ENCODE measurements at places on chromosomes 4 and X.

DNA sequence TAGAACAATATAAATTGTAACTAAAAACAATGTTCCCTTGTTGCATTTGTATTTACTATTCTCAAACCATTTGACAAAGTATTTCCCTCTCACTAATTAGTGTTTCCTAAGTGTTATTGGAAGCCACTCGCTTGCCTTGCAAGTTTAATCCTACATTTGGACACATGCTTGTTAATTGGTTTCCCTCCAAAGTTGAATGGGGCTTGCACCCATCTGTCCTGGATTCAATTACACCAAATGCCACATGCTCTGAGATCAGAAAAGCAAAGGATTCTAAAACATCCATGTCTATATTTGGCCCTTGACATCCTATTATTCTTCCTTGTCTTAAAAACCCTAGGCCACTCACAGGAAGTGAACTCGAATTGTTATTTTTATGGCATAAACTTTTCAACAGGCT lies 146.6 kb downstream of the AMELX start:
- no peak for DNase-seq

GRCh38 chrX:23575281-23575680 lies 92.0 kb upstream of the PRDX4 start:
- no peak for DNase-seq

DNA sequence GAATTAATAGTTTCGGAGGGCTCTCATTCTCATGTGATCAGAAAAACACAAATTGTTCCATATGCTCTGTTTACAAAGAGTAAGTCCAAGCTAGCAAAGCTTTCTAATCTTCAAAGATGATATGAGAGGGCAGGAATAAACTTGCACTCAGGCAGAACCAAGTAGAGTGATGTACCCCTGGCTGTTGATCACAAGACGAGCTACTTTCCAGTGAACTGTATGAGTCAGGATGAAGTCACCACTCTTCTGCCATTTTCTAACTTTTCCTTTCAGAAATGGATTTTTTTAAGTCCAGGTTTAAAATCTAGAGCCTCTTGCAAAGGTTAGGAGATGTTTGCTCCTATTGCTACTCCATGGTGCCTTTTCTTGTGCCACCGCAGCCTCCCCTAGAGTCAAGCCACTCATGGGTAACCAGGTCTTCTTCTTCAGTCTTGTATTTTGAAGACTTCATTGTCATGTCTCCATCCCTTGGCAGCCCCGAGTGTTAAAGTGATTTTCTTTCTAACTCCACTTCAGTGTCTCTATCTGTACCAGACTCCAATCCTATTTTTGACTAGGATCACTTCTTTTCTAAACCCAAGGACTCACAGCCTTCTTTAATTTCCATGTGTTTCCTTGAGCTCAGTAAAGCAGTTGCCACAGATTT lies 171.9 kb upstream of the GALNT7 start:
- no peak for DNase-seq

DNA sequence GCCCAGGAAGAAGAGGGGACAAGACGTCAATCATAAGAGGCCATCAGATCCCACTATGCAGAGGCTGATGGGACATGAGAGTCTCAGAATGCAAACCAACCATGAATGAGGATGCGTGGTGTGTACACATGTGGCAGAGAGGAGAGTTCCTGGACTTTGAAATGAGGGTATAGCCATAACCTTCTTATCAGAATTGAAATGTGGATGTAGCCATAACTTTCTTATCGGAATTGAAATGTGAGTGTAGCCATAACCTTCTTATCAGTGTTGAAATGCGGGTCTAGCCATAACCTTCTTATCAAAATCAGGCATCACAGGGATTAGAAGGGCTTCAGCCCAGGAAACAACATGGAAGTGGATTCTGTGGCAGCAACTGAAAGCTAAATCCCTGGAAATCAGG lies 415.5 kb upstream of the FAT1 start:
- no peak for DNase-seq

- DNase-seq: no peak
Observed at GRCh38 chrX:17805120-17805519, 56.0 kb downstream of the RAI2 start.

DNA sequence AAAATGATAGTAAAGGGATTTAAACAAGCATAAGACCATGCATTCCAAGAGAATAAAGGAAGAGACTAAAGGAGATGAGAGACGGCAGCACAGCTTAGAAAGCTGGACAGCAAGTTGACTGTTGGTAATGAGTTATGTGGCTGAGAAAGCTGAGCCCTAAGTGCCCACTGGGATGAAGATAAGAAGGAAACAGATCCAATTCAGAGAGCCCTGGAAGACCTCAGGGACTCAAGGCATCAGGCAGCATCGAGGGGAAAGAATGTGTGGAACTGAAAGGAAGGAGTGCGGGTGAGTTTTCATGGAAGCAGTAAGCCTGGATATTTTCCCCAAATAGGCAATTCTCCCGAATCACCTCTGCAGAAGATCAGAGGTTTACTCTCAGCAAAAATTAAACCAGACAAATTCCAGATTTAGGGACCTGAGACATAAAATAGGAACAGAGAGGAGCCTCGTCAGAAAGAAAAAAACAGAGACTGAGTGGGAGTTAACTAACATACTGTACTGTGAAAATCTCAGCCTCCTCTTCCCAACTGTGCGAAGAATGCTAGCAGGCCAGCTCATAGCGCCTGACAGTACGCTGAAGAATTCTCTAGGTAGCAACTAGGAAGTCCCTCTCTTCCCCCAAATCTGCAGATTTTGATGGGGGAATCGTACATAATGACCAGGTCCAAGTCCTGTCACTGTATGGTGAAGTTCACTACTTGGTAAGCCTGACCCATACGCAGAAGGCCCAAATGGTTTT lies 187.7 kb upstream of the TAPT1 start:
- no peak for DNase-seq

GRCh38 chr4:151987606-151988005 lies 226.8 kb upstream of the GATB start:
- DNase-seq: no peak

DNA sequence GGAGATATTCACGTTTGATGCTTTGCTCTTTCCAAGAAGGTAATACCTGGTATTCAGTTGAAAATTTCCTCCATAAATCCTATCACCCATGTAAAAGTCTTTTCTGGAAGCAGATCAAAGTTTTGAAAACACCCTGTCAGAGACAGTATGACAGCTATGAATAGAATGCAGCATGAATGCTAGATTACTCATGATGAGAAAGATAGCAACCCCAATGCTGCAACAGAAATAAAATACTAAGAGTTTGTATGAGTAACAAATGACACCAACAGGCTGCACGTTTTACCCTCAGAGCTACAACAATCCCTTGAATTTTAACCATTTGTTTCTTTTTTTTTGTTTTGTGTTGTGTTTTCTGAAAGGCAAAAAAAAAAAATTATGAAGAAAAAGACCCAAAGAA lies 108.6 kb downstream of the ARHGAP6 start:
- DNase-seq: no peak

GRCh38 chr4:33714971-33715370 lies 2529.3 kb downstream of the ARAP2 start:
- DNase-seq: no peak

DNA sequence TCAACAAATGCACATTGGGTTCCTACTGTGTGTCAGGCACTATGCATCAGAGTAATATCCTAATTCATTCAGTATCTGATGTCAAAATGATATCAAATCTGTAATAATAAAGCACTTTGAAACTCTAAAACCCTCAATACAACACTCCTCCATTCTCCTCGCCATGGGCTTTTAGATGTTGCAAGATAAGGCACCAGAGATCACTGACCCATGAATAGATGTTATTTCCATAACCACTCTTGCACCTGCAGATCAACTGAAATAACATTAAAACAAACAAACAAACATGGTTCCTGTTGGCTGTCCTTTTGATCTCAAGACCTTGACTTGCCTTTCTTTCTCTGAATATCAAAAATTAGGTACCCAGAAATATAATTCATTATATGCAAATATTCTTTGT lies 100.2 kb downstream of the MAB21L2 start:
- DNase-seq: no peak

DNA sequence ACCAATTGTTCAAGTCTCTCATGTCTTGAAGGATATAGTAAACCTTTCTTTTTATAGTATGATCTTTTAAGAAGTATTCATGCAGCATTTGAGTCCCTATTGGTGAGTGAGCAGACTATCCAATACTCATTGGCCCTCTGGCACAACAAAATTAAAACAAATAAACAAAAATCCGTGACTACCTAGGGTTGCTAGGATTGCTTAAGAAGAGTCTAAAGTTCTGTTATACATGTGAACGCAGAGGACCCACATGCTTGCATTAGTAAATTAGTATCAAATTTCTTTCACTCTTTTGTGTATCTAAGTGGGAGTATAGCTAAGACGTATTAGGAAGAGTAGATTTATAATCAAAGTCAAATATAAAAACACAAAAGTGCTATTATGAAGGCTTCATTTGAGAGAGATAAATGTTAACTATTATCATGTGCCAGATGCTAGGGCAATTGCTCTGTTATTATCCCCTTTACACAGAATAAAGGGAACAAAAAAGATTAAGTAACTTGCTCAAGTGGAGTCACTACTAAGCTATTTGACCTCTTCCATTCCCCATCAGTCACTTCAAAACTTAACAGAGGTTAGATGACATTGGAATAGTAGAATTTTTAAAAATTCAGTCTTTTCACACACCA lies 29.2 kb upstream of the LARP1B start:
- DNase-seq: no peak

- DNase-seq: no peak
Observed at GRCh38 chrX:40273356-40274050, 175.7 kb upstream of the BCOR start.

GRCh38 chr4:140637836-140638235 lies 69.1 kb upstream of the UCP1 start:
- peak; percentile 3 for DNase-seq

GRCh38 chrX:144801786-144802185 lies 445.5 kb upstream of the SPANXN1 start:
- no peak for DNase-seq

DNA sequence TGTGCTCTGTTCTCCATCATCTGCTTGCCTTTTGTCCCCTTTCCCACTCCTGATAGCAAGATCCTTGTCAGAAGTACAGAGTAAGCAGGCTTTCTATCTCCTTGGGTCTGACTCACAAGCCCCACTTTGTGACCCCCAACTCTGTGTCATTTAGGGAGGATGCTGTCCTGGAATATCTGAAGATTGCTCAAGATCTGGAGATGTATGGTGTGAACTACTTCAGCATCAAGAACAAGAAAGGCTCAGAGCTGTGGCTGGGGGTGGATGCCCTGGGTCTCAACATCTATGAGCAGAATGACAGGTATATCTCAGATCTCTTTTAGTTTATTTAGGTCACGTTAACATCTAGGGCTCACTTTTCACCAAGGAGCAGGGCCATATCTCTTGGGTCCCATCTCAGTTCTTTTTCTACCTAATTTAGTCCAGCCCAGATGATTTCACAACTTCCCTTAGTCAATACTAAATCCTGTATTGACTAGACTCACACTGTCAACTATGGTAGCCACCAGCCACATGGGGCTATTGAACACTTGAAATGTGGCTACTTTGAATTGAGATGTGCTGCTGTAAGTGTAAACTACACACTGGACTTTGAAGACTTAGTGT lies 64.3 kb downstream of the MSN start:
- no peak for DNase-seq

DNA sequence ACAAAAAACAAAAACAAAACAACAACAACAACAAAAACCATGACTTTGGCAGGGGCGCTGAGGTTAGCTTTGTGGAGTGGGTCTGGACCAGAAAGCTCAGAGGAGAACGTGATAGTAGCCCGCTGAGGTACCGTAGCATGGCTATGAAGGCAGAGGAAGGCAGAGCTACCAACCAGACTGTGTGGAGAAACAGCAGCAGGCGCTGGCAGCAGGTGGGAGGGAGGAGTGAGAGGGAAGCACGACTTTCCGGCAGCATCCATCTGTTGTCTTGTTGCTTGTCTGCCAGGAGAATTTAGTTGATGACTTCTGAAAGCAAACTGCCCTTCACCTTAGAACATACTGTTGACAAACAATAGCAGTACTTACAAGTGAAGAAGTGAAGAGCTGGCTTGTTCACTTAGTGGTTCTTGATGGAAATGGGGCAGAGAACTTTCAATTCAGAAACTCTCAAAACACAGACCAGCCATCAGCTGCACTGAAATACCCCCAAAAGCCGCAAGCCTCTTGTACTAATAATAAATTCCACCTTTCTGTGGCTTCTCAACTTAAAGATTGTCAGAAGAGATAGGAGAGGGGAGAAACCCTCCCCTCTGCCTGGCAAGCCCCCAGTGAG lies 447.2 kb downstream of the SLITRK2 start:
- DNase-seq: no peak

DNA sequence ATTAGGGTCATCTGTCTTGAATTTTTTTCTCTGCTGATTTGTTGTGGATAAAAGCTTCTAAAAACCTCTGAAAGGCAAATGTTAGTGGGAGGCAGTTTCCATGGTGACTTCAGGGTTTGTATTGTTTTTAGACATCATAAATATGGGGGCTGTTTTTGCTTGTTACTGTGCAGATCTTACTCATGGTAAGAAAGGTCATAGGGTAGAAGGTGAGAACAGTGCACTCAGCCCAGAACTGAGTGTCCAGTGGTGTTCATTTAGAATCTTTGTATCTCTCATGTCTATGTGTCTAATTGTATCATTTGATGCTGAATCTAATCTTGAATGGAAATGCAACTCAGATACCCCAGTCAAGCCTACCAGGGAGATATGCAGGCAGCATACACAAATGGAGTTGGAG lies 609.8 kb downstream of the ZNF674 start:
- DNase-seq: no peak

DNA sequence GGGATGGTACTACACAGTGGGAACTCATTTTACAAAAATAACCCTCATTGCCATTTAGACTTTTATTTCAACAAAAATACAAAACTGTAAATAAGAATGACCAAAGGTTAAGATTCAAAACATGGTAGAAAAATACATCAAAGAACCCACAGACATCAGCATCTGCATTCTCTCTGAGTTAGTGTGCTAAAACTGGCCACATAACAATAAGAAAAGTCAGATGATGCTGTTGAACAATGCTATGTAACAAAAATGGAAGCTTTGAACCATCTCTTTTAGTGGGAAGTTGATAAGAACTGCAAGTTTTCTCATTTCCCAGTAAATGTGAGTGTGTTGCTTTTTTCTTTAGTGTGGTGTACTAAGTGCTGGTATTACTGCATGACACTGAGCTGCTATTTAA lies 888.4 kb upstream of the EPHA5 start:
- no peak for DNase-seq

DNA sequence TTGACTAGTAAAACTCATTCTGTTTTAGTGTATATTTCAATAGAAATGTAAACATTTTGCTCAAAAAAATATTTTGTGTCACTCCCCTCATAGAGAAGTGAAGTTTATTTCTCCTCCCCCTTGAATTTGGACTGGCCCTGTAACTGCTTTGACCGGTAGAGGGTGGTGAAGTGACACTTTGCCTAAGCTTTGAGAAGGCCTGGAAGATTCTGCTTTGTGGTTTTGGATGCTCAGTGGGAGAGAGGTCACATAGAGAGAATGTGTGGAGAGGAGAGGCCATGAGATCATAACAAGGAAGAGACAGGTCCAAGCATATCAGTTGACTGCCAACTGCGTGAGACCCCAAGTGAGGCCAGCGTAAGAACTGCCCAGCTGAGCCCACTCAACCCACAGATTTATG lies 19.1 kb upstream of the ARX start:
- DNase-seq: no peak

GRCh38 chr4:14583331-14583730 lies 418.9 kb upstream of the CPEB2 start:
- DNase-seq: no peak

All from stimulated activated CD4-positive, alpha-beta T cell treated with anti-CD3 and anti-CD28 coated beads, TNF-alpha, amount 100 ng/mL, for 24 hours (primary cell).